ENCODE measurements at places on chromosomes 3 and 15.
A peak's percentile ranks its signal among the peaks of the same experiment; 100 is the strongest.

DNA sequence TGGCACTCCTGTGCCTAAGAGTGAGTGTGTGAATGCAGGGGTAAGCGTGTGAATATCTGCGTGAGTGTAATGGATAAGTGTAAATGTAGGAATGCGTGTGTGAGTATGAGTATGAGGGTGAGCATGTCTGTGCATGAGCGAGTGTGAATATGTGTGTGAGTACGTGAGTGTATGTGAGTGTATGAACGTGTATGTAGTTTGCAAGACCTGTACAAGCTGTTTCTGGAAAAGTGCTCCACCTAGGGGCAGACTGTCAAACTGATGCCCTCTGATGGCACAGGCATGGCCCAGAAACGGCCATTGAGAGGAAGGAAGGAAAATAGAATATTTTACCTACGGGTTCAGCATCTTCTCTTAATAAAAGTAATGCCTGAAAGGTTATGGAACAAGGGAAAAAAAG is 24.4 kb upstream of the FRMD4B start:
- peak; percentile 62 for DNase-seq

DNA sequence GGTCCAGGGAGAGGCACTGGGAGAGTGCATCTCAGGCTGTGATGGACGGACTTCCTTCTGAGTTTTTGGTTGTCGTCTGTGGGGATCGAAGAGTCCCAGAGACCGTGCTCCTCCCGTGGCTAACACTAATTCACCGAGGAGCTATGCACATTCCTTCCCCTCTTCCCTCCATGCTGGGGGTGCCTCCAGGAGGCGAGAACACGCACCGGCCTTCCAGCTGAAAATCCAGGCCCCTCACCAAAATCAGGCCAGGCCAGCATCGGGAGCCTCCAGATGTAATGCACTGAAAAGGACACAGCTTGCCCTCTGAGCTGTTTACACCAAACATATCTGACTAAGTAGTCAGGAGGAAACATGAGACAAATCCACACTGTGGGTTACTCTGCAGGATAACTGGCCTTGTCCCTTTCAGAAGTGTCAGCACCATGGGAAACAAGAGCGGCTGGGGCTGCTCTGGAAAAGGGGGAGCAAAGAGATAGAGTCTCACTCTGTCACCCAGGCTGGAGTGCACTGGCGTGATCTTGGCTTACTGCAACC is 5.5 kb downstream of the RNU5B-1 start:
- DNase-seq = no peak

GRCh38 chr3:81268526-81268925 is 492.9 kb downstream of the GBE1 start:
- DNase-seq = no peak

GRCh38 chr3:50233176-50233575 is 2.8 kb upstream of the GNAI2 start:
- DNase-seq = no peak

- no peak for DNase-seq
These were observed 511.3 kb downstream of the SHQ1 start for GRCh38 chr3:72336821-72337479.

DNA sequence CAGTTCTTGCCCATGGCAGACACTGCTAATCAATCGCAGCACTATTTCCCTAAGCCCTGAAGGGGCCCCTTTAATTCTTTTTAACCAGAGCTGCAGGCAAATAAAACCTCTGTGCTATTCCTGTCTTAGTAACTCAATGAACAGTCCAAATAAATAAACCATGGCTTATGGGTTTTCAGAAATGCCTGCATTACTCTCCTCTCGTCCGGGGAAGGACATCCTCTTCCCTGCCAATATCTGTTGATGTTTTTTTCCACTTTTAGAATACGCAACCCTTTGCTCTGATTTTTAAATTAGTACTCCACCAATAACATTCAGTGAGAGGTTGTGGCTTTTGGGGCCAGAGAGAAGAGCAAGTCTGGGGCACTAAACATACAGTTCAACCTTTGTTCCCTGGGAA is 35.2 kb upstream of the PRICKLE2 start:
- no peak for DNase-seq

- no peak for DNase-seq
These were observed 678.5 kb downstream of the NR2F2 start for GRCh38 chr15:97009031-97009431.

DNA sequence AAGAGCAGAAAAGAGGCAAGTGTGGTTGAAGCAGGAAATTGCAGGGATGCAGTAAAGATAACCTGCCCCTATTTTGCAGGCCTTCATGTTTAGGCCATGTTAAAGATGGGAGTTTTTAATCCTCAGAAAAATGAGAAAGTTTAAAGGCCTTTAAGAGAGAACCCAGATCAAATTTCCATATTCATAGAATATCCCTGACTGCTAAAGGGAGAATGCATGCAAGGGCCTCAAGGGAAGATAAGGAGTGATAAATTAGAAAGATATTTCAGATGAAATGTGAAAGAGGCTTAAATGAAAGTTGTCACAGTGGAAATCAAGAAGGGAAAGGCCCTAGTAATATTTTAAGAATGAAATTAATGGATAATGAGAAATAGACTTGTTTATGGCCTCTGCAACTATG is 292.1 kb downstream of the SATB1 start:
- DNase-seq = no peak

DNA sequence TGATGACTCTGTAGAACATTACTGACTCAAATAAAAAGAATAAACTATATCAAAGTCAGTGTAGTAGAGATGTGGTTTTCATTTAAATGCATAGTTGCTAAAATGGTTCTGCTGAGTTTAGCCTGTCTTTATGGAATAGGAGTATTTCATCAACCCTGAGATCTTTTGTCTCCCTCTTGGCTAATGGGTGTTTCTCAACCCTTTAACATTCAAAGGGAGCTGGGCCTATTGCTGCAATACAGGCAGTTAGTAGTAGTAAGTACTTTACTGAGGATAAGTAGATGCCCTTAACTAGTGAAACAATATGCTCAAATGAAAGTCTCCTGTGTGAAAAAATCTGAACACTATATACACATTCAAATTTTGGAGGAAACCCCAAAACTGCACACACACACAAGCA is 184.7 kb upstream of the TTC14 start:
- DNase-seq = no peak

GRCh38 chr15:57090496-57090859 is 172.0 kb downstream of the TCF12 start:
- DNase-seq = no peak

DNA sequence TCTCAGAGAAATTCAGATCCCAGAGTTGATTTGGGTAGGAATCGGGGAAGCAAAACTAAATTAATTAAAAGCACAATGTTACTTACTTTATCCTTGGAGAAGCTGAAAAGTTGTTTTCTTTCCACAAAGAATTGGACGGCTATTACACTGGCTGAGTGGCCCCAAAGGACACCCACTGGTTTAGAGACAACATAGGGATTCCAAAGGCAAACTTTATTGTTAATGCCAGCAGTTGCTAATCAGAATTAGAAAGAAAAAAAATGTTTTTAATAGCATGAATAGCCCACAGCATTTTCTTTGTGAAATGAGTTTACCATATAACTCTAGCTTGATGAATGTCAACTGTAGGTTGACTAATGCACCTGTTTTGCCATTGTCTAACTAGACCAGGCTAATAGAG is 51.7 kb downstream of the WDR49 start:
- DNase-seq = no peak

- DNase-seq = no peak
These were observed 822 bp downstream of the MRPL3 start for GRCh38 chr3:131501949-131502348.

GRCh38 chr3:44712455-44713075 is at the start of gene ZNF502:
Gene ZNF502, plus strand, starts transcription at chr3:44712660. Its CDS starts 7,602 bp downstream, at chr3:44720262.
- DNase-seq = peak; percentile 50

DNA sequence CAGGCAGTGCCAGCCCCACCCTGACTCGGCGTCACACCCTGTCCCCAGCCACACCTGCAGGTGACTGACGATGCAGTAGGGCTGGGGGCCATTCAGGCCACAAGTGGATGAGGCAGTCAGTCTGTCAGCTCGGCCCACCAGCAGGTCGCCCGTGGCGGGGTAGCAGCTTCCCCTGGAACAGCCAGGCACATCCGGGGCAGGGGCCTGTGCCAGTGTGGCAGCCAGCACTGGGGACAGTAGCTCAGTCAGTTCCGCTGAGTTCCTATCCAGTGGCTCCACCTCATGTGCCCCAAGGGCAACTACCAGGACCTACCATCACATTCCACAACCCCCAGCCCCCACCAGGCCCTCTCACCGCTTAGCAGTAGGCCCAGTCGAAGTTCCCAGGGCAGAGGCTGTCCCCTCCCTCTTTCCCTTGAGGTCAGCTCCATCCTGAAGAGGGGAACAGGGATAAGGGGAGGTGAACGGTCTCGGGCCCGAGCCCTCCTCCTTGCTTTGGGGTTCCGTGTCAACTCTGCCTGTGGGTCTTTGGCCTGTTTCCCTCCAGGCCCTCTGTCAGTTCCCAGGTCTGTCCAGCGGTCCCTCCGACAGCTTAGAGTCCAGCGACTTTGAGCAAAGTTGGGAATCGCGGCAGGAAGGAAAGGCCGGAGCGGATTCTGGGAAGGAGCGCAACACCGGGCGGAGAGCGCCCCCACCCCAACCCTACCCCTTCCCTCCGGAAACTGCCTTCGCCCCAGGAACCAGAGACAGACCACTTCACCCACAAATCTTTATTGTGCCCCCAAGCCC is at the start of gene LAMB2:
Gene LAMB2, minus strand, starts transcription at position 614 of the 789 bp plus-strand sequence. Its CDS starts 183 bp downstream, at position 431.
- DNase-seq = no peak

DNA sequence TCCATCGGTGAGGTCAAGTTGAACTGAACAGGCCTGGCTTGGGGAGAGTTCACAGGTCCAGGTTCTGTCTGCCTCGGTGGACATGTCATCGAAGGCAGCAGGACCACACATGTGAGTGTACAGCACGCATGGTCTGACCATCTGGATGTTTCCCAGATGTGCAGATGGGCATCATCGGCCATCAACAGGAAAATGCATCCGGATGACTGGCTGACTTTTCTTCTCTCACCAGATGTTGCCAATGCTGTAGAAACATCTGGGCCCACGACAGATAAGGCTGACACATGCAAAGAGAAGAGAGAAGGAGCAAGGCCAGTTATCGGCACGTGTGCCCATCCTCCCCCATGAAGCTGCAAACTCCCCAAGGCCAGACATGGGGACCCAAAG is 45.1 kb downstream of the NOX5 start:
- DNase-seq = no peak

DNA sequence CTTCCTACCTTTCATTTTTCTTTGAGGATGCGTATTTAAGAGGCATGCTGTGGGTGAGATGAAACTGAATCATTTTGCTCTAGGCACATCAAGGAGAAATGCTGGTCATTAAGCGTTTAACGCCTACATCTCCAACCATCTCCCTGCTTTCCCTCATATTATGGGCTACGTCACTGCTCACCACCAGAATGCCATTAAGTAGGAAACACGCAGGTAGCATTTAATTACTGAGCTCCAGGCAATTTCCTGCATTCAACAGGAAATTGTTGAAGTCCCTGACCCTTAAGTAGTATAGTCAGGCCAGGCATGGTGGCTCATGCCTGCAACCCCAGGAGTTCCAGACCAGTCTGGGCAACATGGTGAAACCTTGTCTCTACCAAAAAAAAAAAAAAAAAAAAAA is 66.1 kb downstream of the CHSY1 start:
- no peak for DNase-seq

GRCh38 chr3:30162579-30162978 is 443.8 kb upstream of the TGFBR2 start:
- no peak for DNase-seq

GRCh38 chr3:13348100-13348499 is 72.0 kb downstream of the NUP210 start:
- no peak for DNase-seq

GRCh38 chr3:138493804-138494606 is 59.6 kb downstream of the ESYT3 start:
- no peak for DNase-seq

GRCh38 chr3:124837065-124837464 is 50.1 kb downstream of the ITGB5 start:
- DNase-seq = peak; percentile 20

GRCh38 chr15:88906130-88906529 is 7.0 kb downstream of the MFGE8 start:
- DNase-seq = no peak

DNA sequence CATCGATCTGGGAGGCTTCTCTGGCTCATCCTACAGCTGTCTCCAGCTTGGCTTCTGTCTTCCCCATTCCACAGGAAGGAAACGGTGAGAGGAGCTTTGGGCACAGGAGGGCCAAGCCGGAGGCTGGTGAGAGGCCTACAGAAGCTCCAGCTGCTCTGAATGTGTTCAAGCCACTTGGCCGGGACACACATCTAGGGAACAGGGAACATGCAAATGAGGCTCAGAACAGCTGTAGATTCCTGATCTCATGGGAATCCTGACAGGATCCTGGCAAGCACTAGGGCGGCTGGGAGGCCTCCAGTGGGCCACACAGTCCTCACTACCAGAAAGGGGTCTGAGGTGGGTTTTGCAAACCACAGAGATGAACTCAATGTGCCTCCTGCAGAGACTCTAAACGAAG is 13.7 kb downstream of the SEMA5B start:
- no peak for DNase-seq

DNA sequence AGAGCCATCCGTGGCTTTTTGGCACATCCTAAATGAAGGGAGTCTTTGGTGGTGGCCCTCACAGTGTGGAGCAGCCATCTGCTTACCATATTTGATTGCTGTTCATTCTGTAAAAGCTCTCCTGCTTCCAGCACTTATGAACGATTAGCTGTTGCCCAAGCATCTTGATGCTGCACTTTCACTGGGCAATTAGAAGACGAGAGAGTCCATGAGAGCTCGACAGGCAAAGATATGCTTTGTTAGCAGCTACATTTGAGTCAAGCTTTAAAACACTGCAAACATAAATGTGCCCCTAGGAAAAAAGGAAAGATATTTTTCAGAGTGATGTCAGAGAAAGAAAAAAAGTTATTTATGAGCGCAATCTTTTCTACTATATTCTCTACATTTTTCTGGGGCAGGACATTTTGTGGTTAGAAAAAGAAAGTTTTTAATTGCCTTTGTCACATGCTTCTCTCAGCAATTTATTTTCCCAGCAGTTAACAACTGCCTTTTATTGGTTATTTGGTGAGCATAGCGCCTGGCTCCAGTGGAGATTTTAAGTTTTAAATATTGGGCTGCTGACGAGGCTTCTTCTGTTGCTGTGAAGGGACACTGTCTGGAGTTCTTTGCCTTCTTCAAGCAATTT is 468.4 kb downstream of the C3orf38 start:
- no peak for DNase-seq

DNA sequence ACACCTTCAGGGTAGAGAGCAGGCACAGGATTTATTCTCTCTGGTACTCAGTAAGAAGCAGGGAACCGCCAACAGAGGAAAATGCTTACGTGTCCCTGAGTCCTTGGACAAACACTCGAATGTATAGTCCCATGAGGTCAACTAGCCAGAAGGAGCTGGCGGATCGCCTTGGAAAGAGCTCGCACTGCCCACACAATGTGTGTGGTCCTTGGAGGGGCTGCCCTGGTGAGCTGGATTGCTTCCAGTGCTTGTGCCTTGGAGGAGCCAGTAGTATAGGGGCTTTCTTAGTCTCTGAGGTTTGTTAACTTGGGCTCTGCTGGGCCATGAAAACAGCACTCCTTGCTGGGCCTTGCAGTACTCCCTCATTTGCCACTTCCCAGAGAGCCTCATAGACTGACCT is 40.7 kb upstream of the VILL start:
- DNase-seq = no peak

GRCh38 chr15:90000186-90001001 is 730 bp upstream of the ZNF710 start:
- DNase-seq = no peak

GRCh38 chr3:44678480-44679116 is 30.1 kb downstream of the ZNF35 start:
- no peak for DNase-seq

Measured in CD4-positive, alpha-beta T cell treated with Interleukin-4 for 4 hours (primary cell).